HT1080 (cell line): ENCODE measurements at places on chromosomes 11 and 22.

DNA sequence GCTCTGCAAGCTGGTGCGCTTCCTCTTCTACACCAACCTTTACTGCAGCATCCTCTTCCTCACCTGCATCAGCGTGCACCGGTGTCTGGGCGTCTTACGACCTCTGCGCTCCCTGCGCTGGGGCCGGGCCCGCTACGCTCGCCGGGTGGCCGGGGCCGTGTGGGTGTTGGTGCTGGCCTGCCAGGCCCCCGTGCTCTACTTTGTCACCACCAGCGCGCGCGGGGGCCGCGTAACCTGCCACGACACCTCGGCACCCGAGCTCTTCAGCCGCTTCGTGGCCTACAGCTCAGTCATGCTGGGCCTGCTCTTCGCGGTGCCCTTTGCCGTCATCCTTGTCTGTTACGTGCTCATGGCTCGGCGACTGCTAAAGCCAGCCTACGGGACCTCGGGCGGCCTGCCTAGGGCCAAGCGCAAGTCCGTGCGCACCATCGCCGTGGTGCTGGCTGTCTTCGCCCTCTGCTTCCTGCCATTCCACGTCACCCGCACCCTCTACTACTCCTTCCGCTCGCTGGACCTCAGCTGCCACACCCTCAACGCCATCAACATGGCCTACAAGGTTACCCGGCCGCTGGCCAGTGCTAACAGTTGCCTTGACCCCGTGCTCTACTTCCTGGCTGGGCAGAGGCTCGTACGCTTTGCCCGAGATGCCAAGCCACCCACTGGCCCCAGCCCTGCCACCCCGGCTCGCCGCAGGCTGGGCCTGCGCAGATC is 16.5 kb downstream of the P2RY2 start:
- no peak for DNase-seq

- DNase-seq: no peak
These were observed 1250.5 kb downstream of the BRD1 start for GRCh38 chr22:48577014-48577690.

DNA sequence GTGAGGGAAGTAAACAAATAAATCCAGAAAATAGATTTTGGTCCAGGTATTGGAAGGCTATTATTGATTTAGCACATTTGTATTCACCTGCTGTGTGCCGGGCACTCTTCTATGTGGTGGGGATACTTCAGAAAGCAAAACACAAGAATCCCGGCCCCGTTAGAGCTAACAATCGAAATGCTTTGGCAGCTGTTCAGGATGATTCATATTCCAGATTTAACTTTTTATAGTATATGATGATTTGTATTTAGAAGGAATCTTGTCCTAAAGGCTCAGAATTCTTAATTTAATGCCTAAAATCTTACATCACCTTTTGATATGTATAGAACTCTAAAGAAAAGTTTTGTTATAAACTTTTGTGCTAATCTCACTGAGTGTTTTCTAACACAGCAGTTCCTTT is 28.0 kb downstream of the ZC3H12C start:
- DNase-seq: peak; percentile 46

- DNase-seq: no peak
These were observed 784.9 kb upstream of the LRRC4C start for GRCh38 chr11:42244376-42244775.

GRCh38 chr11:71329786-71330185 is 77.4 kb upstream of the SHANK2 start:
- DNase-seq: no peak
